CD4-positive, alpha-beta T cell treated with Interleukin-15 for 1 hour (primary cell): ENCODE measurements at places on chromosomes 3 and 15.

- no peak for DNase-seq
Observed at GRCh38 chr3:160184655-160185054, 40.6 kb upstream of the C3orf80 start.

- no peak for DNase-seq
Observed at GRCh38 chr3:126208606-126209256, 28.3 kb upstream of the ALDH1L1 start.

DNA sequence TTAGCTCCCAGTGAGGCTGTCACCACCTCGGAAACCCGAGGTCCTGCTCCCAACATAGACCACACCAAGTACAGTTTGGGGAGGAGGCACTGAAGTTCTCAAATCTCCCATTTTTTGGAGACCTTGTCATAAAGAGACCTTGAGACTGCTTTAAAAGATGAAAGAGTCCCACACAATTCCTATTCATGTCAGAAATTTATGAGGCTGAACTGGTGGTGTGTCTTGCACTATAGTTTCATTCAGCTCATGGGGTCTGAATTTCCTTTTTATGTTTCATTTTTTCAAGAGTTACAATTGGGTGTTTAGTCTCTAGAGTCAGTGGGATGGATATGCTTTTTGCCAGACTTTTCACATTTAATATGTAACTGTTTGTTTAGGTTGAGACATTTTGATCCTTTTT is 318.1 kb upstream of the LRRFIP2 start:
- no peak for DNase-seq

GRCh38 chr3:138768125-138768524 is 66.6 kb downstream of the PIK3CB start:
- no peak for DNase-seq

- no peak for DNase-seq
Observed at GRCh38 chr3:77513542-77513941, 473.6 kb downstream of the ROBO2 start.

GRCh38 chr3:169666376-169667165 is 3.1 kb upstream of the MECOM start:
- no peak for DNase-seq

DNA sequence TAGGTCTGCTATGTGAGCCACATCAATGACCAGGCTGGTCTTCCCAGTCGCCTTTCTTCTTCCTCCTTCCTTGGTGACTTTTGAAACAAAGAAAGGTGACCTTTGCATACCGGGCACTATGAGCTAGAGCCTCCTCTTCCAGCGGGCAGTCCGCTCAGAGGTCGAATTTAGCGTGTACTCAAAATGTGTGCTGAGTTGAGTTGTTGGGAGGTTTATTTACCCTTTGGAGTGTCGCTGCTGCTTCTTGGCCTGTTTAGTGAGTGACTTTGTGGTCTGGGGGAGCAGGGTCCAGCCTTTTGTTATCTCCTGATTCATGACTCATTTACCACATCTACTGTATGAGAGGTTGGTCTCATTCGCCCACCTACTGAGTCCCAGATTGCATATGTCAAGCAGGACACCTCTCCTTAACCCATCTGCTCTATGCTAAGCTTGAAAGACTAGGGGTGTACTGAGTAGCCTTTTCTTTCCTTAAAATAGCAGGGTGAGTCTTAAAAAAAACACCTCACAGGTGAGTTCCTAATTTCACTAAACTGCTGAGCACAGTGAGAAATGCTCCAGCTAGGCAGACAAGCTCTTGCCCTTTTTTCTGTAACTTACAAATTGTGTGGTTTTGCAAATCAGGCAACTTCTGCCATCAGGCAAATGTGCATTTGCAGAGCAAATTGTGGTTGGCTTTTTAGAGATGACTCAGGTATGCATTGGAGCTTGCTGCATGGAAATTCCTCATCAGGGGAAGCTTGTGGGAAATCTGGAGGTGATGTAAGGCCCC is 3.2 kb upstream of the SIAH2 start:
- DNase-seq = no peak
